ENCODE measurements at places on chromosomes 13 and 19.

DNA sequence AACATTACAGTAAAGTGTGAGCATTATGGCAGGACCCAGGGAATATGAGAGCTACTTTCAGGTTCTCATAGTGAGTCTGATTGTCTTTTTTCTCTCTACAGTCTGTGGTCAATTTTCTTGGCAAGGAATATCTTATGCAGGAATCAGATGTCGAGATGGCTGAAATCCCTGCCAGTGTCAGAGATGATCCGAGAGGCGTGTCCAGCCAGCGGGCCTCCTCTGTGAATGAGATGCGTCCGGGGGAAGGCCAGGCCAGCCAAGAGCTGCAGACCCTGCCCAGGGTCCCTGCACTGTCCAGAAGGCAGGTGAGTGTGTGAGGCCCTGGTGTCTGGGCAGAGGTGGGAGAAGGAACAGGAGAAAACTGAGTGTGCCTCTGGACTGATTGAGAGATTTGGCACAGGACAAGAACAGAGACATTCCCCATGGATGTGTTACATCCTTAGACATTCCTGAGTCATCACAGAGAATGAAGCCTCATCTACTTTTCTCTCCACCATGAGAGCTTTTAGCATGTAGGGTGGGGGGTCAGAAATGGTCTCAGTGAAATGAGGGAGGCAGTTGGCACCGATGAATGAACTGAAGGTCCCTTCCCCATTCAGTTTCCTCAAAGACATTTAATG, 27.3 kb upstream of the EDDM13 start:
- DNase-seq = no peak

DNA sequence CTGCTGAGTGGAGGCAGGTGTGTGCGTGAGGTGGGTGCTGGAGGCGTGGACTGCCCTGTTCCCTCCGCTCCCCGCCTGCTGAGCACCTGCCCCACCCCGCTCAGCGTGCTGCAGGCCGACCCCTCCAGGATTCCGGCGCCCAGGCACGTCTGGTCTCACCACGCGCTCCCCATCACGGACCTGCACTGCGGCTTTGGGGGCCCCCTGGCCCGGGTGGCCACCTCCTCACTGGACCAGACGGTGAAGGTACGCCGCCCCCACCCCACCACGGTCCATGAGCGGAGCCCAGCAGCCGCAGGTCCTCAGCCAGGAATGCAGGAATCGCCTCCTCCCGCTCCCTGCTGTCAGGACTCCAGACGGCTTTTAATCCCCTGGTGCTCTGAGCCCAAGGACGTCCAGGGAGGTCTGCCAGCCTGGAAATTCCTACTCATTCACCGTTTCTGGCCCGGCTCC, 6.0 kb downstream of the WDR18 start:
- no peak for DNase-seq

- DNase-seq = no peak
Observed at GRCh38 chr13:38777347-38778119, 90.7 kb downstream of the FREM2 start.

- DNase-seq = no peak
Observed at GRCh38 chr13:63184693-63185092, 1769.0 kb upstream of the PCDH20 start.

GRCh38 chr13:85420136-85420535, 379.1 kb downstream of the SLITRK6 start:
- no peak for DNase-seq

- no peak for DNase-seq
Observed at GRCh38 chr13:45865414-45865813, 13.9 kb upstream of the SIAH3 start.

Measured in GM12891 (cell line).